Nephron progenitor cell (in vitro differentiated cells): ENCODE measurements at places on chromosomes 6 and 20.

DNA sequence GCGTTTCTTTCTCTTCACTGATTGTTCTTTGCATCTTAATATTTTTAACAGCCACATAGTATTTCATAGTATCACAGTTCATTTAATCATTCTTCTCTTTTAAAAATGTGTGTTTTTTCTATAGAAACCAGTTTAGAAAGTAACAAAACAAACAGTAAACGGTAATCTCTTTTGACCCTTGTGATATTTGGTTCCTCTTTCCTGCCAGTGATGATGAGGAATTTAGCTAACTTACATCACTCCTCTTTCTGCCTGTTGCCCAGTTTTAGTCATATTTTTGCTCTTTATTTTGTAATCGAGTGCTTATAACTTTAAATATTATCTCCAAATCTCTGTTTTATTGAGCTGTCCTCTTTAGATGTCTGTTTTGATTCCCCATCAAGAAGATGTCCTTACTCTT is 38.1 kb upstream of the ZBTB24 start:
- DNase-seq: no peak

GRCh38 chr6:36959555-36960250 is 5.2 kb downstream of the PI16 start:
- no peak for DNase-seq

GRCh38 chr6:49336514-49337131 is 126.4 kb downstream of the MMUT start:
- no peak for DNase-seq

DNA sequence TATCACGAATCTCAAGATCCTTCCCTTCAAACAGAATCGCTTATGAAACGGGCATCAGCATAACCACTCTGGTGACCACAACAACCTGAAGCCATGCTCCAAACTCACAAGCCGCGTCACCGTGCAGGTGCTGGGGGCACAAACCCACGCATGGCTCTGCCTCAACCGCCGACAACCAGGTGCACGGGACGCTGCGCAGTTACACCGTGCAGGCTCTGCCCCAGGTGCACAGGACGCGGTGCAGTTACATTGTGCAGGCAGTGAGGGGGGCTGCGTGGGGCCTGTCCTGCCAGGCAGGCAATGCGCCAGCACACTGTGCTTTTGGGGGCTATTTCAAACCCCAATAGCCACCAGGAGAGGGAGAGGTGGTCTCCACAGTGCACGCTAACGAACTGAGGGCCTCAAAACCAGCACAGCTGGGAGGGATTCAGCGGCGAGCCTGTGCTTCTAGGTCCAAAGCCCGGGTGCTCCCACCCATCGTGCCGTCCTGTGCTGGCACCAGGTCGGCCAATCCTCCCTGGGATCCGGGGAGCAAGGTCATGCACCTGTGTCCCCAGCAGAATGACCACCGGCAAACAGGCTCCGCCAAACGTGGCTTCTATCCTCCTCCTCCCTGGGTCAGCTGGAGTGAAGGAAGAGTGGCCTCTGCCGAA is 35.8 kb downstream of the ZBTB46 start:
- no peak for DNase-seq

DNA sequence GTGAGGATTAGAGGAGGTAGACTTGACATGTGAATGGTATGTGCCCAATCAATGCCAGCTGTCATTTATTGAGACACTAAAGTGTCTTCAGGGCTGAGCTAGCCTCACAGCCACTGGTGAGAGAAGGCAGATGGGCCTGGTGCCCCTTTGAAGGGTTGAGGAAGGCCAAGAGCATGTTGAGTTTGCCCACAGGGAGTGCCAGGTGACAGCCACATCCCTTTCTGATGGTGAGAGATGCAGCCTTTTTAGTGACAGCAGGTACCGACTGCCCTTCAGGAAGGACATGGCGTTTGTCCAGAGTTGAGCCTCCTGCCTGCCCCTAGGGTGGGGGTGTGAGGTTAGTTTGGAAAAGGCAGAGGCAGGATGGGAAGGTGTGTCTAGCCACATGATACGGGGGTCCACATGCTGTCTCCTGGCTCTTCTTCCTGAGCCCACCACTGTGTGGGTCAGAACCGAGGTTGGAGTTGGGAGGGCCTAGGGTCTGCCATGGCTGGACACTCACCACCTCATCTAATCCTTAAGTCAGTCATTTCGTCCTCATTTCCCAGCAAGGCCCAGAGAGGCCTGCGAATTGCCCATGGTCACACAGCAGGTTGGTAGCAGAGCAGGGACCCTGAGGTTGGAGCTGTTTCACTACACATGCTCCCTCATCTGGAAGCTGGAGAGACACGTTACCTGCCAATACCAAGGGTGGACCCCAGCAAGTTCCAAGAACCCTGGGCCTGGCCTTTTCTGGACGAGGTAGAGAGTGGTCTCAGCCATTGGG is 32.5 kb downstream of the SPDEF start:
- no peak for DNase-seq

- no peak for DNase-seq
Measured at GRCh38 chr20:9755301-9755700, 83.6 kb downstream of the PAK5 start.

DNA sequence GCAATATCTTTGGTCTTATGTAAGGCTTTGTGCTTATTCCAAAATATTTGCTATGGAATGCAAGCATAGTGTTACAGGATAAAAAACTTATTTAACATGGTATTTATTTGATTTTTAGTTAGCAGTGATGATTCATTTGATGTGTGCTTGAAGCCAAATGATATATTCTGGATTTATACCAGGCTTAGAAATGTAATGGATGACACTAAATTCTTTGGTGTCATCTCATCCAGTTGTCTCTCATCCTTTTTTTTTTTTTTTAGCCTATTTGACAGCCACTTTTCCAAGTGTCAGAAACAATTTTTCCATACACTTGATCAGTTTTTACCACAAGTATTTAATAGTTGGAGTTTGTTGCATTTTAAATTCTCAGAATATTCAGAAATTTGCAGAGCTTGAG is 515.3 kb downstream of the CDKAL1 start:
- no peak for DNase-seq

DNA sequence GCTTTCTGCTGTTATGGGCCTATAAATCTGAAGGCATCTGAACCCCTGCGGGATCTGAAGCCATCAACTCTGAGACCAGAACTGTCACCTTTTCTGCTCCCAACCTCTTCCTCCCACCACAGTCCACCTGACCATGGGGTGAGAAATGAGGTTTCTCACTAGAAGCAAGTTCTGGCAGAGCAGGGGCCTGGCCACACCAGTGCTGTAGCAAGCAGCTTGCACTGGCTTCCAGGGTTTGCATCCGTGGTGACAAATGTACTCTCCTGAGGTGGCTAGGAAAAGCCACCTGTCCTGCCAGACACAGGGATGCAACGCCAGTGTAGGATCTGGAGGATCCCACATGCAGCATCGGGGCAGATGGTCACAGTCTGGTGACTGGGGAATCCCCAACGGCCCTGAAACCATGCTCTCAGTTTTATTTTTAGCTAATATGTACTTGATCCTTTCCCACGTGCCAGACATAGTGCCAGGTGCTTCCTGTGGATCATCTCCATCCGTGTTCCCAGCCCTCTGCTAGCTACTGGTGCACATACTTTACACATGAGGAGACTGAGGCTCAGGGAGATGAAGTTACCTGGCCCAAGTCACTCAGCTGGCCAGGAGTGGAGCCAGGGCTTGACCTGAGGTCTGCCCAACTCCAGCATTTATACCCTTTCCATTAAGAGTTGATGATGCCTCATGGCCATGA is 122.1 kb upstream of the SPACA1 start:
- no peak for DNase-seq

- no peak for DNase-seq
Measured at GRCh38 chr6:25326126-25326525, 47.0 kb downstream of the CARMIL1 start.

DNA sequence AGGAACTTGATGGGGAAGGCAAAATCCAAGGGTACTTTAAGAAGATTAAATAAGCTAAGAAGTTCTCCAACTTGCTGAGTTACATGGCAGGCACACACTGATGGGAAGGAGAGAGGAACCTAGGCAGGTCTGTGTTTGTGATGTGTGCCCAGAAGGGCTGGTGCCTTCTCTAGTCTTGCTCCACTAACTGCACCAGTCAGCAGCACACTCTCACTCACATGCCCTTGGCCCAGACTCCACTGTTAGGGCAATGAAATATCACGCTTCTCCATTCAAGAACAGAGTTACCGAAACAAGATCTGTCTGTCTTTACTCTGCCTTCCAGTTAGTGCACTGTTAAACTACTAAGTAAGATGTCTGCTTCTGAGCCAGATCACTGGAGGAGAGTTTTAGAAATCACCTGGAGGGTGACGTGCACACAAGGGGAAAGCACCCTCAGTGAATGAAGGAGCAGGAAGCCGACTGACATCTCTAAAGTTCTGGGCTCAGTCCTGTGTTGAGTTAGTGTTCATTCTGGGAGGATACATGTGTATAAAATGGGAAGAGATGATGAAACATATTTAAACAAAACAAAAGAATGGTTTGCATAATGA is 251.1 kb downstream of the FOXC1 start:
- DNase-seq: no peak

DNA sequence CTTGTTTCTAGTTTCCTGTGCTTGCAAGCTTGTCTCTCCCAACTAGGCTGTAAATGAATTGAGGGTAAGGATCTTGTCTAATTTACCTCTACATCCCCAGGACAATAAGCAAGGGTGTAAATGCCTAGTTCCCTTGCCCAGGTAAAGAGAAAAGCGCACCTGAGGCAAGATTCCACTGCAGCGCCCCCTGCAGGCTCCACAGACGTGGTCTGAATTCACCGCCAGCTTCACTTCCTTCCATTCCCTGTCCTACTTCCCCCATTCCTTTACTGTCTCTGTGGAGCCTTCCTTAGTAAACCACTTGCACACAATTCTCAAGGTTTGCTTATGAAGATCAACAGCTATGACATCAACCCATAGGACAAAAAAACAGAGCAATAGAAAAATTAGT is 42.3 kb downstream of the ANKEF1 start:
- DNase-seq: peak; percentile 11

GRCh38 chr6:13892017-13892645 is 32.6 kb upstream of the RNF182 start:
- no peak for DNase-seq

DNA sequence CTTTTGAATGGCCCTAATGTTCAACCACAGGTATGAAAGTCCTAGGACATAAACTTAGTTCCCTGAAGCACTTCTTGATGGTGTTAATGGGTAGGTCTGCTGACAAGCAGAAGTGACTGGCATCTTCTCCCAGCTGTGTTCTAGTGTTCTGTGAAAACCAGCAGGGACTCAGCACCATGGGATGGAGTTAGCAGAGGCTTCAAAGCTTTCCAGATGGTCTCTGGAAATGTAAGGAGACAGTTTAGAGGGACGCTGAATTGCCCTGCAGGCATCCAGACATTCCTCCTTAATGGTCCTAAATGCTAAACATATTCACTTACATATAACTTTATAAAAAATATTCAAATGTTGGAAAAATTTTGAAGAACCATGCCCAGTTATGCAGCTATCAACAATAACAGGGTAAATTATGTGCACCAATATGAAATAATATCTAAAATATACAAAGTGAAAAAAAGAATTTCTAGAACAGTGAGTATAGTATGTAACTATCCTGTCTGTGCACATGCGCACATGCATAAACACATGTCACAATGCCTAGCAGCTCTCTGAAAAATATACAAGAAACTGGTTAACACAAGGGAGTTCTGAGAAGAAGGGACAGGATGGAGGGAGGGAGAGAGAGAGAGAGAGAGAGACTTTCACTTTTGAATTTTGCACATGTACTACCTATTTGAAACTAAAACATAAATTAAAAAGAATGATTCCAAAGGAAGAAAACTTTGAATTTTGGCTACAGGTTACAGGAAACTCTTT is 87.2 kb downstream of the PRDM1 start:
- DNase-seq: no peak

- DNase-seq: no peak
Measured at GRCh38 chr6:112839525-112839961, 492.4 kb downstream of the RFPL4B start.

DNA sequence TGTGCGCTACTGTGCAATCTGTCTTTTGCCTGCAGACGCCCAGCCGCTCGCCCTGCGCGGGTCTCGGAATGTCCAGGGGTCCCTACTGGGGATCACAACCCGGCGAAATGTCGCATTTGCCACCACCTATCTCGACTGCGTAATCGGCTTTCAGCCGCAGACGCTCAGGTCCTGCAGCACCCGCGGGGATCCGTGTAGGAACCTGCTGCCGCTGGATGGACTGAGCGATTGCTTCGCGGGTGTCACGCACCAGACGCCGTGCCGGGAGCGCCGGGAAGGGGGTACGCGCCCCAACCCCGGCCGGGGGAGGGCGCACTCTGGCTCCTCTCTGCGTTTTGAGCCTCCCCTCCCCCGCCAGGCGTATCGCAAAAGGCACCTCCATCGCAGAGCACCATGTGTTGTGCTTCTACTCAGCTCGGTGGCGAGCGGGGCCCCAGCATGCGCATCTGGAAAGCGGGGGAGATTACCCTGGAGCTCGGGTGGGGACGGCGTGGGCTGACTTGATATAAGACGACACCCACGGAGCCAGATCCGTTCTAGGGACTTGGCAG is 747 bp upstream of the PTPRA start:
- peak; percentile 67 for DNase-seq
